Non-pigmented ciliary epithelial cell (primary cell): ENCODE measurements at places on chromosomes 11 and 22.
A peak's percentile ranks its signal among the peaks of the same experiment; 100 is the strongest.

DNA sequence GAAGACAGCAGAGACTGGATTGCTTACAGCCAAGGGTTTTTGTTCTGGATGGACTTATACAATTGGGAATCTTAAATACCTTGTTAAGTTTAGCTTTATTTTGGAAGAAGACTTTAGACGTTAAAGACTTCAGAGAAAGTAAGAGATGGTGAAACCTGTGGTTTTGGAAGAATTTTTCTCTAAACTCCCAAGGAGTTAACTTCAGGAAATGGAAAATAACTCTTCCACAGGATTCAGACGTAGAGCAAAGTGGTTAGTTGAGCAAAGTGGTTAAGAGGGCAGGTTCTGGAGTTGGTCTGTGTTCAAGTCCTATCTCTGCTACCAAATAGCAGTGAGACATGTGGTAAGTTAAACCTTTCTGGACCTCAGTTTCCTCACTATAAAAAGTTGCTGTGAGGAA is 12.8 kb downstream of the PITPNB start:
- no peak for DNase-seq

DNA sequence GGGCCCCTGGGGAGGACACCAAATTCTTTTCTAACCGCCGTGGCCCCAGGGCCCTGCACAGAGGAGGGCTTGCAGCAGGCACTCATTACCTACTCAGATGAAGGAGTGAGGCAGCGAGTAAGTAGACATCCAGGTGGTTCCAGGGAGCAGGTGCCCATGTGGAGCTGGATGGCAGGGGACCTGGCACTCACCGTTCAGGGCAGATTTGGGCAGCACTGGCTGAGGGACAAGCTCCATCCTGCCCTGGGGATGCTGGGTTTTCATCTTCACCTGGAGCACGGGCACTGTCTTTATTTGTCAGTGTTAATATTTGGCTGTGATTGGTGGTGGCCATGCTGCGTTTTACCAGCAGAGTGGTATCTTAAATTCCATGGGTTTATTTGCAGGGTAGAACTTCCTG is 1182.7 kb downstream of the BRD1 start:
- no peak for DNase-seq

- DNase-seq = no peak
Observed at GRCh38 chr11:63951779-63952536, 13.2 kb downstream of the NAA40 start.

GRCh38 chr11:61949169-61950034 is 749 bp upstream of the BEST1 start:
- DNase-seq = peak; percentile 74

DNA sequence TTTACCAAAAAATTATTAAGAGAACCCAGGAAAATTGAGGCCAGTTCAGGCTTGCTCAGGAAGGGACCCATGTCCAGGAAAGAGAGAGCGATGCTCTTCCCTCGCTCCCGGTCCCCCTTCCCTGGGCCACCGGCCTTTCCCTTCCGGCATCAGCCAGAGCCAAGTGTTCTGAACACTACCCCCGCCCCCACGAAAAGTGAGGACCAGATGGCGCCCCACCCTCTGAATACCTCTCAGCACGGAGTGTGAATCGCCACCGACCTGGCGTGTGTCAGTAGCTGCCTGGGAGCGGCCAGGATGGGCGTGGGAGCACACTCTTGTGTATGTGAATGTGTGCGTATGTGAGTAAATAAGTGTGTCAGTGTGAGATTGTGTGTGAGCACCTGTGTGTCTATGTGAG is 20.2 kb downstream of the RPS6KA4 start:
- no peak for DNase-seq

DNA sequence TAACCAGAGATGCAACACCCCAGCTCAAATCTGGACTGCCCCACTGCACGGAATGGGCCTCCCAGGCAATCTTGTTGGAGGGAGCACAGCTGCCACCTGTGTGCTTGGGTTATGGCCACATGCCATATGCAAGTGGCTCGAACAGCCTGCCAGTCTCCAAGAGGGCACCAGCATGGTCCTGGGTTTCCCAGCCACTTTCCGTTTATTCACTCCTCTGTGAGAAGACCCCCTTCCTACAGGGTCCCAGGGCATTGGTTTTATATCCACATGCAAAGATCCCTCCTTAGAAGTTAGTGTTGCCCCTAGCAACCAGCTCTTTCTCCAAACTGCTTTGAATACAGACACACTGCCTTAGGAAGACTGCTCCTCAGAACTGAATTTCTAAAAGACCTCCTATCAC is 487.8 kb downstream of the BUD13 start:
- no peak for DNase-seq

- DNase-seq = no peak
Observed at GRCh38 chr22:44497218-44497904, 672 bp downstream of the RTL6 start.

GRCh38 chr11:94043241-94043640 is 22.1 kb downstream of the HEPHL1 start:
- no peak for DNase-seq

DNA sequence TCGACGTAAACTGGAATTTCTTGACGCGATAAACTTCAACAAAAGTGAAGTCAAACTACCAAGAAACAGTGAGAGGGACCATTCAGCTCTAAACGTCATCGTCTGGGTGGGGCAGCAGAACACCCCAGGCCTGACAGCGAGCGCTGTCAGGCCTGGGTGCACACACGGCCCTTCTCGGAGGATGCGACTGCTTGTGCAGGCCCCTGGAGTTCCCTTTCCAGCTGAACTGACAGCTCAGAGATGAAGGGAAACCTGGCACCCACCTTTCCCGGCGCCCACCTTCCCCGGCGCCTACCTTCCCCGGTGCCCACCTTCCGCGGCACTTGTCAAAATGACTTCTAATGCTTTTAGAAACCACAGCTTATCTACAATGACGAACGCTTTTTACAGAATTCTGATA is 47.9 kb downstream of the CERK start:
- DNase-seq = no peak

GRCh38 chr11:86932924-86933875 is 22.0 kb downstream of the FZD4 start:
- no peak for DNase-seq

DNA sequence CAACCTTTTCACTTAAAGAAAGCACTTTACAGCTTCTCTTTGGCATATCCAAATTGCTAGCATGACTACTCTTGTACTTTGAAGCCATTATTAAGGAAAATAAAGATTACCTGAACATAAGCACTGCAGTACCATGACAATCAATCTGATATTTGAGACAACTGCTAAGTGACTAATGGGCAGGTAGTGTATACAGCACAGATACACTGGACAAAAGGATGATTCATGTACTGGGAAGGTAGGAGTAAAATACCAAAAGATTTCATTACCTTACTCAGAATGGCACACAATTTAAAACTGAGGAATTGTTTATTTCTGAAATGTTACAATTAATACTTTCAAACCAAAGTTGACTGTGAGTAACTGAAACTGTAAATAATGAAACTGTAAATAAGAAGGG is 1054.3 kb upstream of the TENM4 start:
- DNase-seq = no peak

- no peak for DNase-seq
Observed at GRCh38 chr11:123472236-123472935, 42.3 kb downstream of the GRAMD1B start.

GRCh38 chr22:27911330-27911729 is 7.7 kb downstream of the PITPNB start:
- no peak for DNase-seq

- DNase-seq = no peak
Observed at GRCh38 chr22:45670981-45671782, 452 bp upstream of the ATXN10 start.

DNA sequence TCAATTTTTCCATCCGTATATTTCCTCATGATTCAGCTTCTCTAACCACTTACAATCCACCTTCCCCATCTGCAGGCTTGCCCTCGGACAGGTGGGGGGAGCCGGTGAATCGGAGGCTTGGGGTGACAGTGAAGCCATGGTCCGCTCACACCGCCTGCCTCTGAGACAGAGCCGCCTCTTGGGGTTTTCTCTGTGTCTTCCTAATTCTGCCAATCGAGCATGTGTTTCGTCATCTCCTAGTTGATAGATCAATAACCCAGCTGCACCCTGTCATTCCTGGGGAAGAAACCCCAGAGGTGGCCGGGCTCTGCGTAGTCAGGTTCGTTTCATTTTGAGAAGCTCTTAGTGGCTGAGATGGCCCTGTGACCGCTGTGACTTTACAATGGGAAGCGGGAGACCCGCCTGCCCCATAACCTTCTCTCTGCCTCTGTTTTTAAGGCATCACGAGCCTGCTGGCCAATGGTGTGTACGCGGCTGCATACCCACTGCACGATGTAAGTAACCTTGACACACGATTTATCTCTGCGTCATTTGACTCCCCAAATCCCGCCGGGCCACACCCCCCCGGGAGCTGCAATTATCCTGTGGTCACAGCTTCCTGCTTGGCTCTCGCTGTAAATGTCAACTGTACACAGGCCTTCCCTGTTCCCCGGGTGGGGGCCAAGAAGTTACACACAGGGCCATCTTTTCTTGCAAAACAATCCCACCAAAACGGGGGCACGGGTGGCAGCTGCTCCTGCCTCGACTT is 33.3 kb downstream of the ANO1 start:
- DNase-seq = no peak

DNA sequence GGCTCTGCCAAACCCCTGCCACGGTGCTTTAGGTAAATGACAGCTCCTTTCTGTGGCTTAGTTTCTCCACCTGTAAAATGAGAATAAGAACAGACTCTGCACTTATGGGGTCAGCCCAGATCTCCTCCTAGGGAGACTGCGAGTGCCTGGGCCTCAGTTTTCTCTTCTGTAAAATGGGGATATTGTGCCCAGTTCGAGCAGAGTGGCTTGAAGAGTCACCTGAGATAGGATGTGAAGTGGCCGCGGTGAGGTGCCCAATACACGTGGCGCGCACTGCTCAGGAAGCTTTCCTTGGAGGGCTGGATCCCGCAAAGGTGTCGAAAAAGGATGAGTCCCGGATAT is 473 bp upstream of the EMID1 start:
- DNase-seq = no peak

DNA sequence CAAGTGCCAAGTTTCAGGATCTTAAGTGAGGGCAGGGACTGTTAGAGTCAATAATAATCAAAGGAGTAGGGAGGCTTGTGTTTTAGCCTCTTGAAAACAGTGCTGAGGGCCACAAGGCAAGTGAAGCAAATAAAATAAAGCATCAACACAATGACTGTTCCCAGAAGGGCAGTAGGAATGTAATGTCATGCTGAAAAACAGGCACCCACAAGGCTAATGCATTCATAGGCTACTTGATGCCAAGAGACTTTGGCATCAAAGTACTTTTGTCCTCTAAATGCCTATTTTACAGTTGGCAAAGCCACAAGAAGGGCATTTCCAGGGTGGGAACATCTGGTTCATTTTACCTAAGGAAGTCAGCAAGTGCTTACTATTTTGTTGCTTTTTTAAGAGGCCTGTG is 22.9 kb downstream of the RAB39A start:
- DNase-seq = no peak

GRCh38 chr11:2928605-2929530 is at the start of gene PHLDA2:
TSS of gene PHLDA2 (minus strand) at chr11:2929420. CDS start at chr11:2929364, 56 bp downstream.
- DNase-seq = no peak

- DNase-seq = peak; percentile 87
Observed at GRCh38 chr22:24060375-24060788, 49.3 kb downstream of the CABIN1 start.

GRCh38 chr11:77580712-77581337 is 8.9 kb upstream of the AQP11 start:
- DNase-seq = no peak

- no peak for DNase-seq
Observed at GRCh38 chr11:36142439-36142838, 146.8 kb downstream of the COMMD9 start.

- DNase-seq = no peak
Observed at GRCh38 chr22:32692371-32692770, 109.1 kb upstream of the TIMP3 start.

DNA sequence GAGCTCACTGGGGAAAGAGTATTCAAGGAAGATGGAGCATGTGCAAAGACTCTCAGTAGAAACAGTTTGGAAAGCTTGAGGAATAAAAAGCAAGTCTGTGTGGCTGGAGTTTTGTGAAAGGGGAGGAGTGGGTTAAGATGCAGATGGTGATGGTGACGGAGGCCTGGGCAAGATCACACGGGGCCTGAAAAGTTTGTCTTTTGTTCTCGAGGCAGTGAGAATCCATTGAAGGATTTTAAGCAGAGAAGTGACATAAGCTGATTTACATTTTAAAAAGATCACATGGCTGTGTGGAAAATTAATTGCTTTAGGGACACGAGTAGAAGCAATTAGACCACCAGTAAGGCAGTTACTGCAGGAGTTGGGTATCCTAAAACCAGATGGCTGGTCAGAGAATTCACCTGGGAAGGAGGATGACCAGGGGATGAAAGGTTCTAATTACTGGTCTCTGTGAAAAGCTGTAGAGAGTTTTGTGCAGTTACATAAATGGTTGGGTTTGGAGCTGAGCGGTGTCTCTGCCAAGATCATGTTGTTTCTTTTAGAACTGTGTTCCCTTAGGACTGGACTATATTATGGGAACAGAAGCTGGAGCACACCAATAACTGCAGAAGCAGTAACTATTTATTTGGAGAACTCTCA is 7.1 kb downstream of the RRP8 start:
- DNase-seq = no peak

GRCh38 chr11:125082611-125083311 is 19.7 kb downstream of the SLC37A2 start:
- DNase-seq = peak; percentile 45

DNA sequence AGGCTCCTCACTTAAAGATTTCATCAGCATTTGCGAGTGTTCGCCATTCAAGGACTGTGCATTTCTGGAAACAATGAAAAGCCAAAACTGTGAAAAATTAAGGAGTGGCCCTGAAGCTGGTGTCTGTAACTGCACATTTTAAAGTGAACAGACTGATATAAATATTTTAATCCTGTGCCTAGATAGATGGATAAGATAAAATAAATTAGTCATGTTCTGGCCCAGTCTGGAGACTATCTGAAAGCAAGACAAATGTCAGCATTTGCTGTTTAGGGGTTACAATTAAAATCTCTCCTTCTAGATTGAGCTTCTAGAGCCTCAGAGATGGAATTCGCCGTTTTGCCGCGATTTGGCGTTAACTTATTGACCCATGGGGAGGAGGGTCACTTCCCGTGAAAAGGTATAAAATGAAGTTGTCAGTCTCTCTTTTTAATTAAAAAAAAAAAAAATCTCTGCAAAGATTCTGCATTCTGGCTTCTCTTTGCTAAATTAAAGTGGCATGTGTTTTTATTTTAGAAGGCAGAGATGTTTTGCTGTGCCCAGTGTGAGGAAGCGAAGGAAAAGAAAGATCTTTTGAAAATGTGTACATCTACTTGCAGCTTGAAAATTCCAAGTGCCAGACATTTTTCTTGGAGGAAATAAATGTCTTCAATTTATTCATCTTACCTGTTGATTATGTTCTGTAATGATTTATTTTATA is 79.7 kb upstream of the WNT7B start:
- DNase-seq = no peak

DNA sequence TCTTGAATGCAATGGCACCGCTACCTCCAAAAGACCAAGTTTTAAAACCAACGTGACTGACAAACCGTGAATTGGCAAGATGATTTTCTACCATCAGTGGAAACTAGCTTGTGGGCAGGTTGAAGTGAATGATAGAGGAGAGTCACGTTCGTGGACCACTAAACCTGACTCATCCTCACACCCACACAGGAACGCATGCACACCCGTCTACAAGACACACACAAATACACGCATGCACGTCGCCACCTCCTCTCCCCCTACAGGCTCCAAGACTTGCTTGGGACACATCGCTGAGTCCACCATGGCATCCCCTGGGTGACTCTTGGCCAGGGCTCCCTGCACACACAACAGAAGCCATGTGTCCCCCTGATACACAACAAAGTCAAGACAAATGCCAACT is 14.4 kb downstream of the TMPRSS6 start:
- DNase-seq = no peak
